ENCODE measurements at places on chromosomes 1 and 21. TPM values are rescaled to one million over a fixed set of nuclear protein-coding genes. Genes with fewer than 3 reads are reported as not detected.

Gene NFASC
- total RNA-seq: 0.13 TPM

Gene DENND2C
- 0.27 TPM for total RNA-seq

Gene TRMT1L
- 13.7 TPM for total RNA-seq

Gene IL12RB2
- 87.4 TPM for total RNA-seq

Gene AMY1B
- total RNA-seq: not detected

Gene IVL
- total RNA-seq: not detected

Gene FLG2
- not detected for total RNA-seq

Gene INTS11
- 181 TPM for total RNA-seq

Gene CALML6
- 0.51 TPM for total RNA-seq

Gene CASP9
- total RNA-seq: 4.8 TPM

Gene DUSP10
- total RNA-seq: 9.4 TPM

Gene LEMD1
- total RNA-seq: 0.74 TPM

Gene HSF2BP
- 1.7 TPM for total RNA-seq

Gene CEP170
- total RNA-seq: 48.7 TPM

Gene NKAIN1
- 0.15 TPM for total RNA-seq

Gene DHRS3
- 60.4 TPM for total RNA-seq

Gene TCEA3
- total RNA-seq: 2.6 TPM

Gene DNAJC28
- 0.11 TPM for total RNA-seq

Gene PLA2G2D
- not detected for total RNA-seq

Gene IQCC
- total RNA-seq: 2.2 TPM

Gene CGN
- total RNA-seq: 1.0 TPM

Gene ILDR2
- total RNA-seq: 4.8 TPM

Gene SLC44A3
- total RNA-seq: 0.30 TPM

Gene OR6N1
- not detected for total RNA-seq

Gene CELA3B
- 5.3 TPM for total RNA-seq

Gene NDUFS2
- 70.7 TPM for total RNA-seq

Gene EXO1
- total RNA-seq: 24.0 TPM

Gene MAP3K21
- total RNA-seq: 1.0 TPM

Gene MSH4
- 0.41 TPM for total RNA-seq

Gene TRIM67
- total RNA-seq: not detected

Gene SF3B4
- total RNA-seq: 129 TPM

Gene LIPI
- not detected for total RNA-seq

Gene MAN1A2
- 20.2 TPM for total RNA-seq

Gene S100A12
- total RNA-seq: not detected

Gene FCGR3A
- total RNA-seq: 0.87 TPM

Gene LCE1C
- total RNA-seq: not detected

Gene RPS6KC1
- total RNA-seq: 6.8 TPM

Gene CAPZA1
- total RNA-seq: 247 TPM

Gene RAP1GAP
- total RNA-seq: 1.4 TPM

Gene MAN1C1
- 5.7 TPM for total RNA-seq

Gene CHAF1B
- total RNA-seq: 30.0 TPM

Gene SHCBP1L
- not detected for total RNA-seq

Gene SPAG17
- total RNA-seq: not detected

Gene GABPB2
- total RNA-seq: 22.0 TPM

Gene NPL
- 5.2 TPM for total RNA-seq

Gene ZBTB37
- 5.8 TPM for total RNA-seq

Gene RNU1-3
- total RNA-seq: 1,321 TPM

Gene TMEM240
- total RNA-seq: 0.46 TPM

Gene BLACAT1
- 0.11 TPM for total RNA-seq

Gene RHD
- not detected for total RNA-seq

Gene C1orf210
- total RNA-seq: not detected

Gene OPRD1
- total RNA-seq: not detected

Gene LMOD1
- total RNA-seq: 0.14 TPM

Gene ACAP3
- total RNA-seq: 30.1 TPM

Gene PRMT2
- total RNA-seq: 24.7 TPM

Gene LUZP1
- total RNA-seq: 19.7 TPM

Gene UBXN10
- 0.33 TPM for total RNA-seq

All from activated T-cell treated with anti-CD3 and anti-CD28 coated beads, Interleukin-2, amount 50 U/mL, for 4 hours (primary cell).